MM.1S (cell line): ENCODE measurements at places on chromosomes 2 and 18.

DNA sequence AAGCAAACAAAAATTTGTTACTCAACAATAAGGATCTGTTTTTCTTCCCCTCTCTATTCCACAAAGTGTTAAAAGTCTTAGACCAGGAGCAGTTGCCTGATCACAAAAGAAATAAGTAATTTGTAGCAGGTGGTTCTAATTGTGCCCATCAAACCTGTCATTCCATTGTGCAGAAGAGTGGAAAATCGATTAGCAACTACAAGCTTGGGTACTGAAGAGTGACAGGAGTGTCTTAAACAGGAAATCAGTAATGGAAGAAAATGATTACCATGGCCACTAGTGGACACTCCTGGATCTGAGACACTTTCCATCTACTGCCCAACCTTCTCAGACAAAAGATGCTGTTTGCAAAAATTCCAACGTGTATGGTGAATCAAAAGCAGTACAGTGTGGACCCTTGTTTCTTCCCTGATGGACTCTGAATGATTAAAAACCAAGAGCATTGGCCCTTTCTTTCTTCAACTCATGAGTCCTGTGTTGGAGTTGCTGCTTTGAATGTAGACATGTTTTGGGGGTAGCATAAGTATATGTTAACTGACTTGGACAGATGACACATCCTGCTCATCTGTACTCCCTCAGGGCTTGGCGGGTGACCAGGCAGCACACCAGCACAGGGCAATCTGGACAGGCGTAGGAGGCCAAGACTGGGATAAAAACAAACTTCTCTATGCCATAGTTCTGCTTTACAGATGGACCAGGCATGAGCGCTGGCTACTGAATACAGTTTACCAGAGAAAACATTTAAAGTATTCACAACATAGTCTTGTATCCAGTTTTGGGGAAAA, 51.9 kb downstream of the PLA2R1 start:
- H3K4me1 ChIP-seq, result peaks cover 13% of the 10 kb centered on the region
- no peak overlapping the region for H3K4me3 ChIP-seq
- no peak overlapping the region for H3K27ac ChIP-seq
- DNase-seq, result no peak

GRCh38 chr2:151297882-151298281, 8.4 kb upstream of the NMI start:
- no peak overlapping the region for H3K4me3 ChIP-seq
- H3K4me1 ChIP-seq, result no peaks in the 10 kb centered on the region
- H3K27ac ChIP-seq, result no peak overlapping the region
- no peaks in the 10 kb centered on the region for H3K27me3 ChIP-seq

DNA sequence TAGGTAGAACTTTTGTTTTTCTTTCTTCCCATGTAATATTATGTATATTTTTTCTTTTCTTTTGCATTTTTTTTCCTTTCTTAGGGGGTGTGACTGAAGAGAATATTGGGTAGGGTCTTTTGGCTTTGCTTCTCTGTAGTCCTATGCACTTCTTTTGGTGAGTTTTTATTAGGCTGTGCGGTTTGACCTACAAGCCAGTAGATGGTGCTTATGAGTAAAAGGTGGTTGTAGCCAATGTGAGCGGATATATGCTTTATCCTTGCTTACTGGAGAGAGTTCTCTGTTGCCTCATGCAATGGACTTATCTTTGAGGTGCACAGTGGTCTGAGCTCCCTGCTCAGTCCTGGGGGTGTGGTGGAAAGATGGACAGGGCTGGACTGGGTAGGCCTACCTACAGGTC, 52.7 kb downstream of the DSEL start:
- no peaks in the 10 kb centered on the region for H3K36me3 ChIP-seq
- H3K27me3 ChIP-seq, result no peaks in the 10 kb centered on the region
- H3K27ac ChIP-seq, result no peak overlapping the region
- DNase-seq, result no peak

- DNase-seq, result no peak
- no peaks in the 10 kb centered on the region for H3K4me1 ChIP-seq
- no peak overlapping the region for H3K4me3 ChIP-seq
- H3K27ac ChIP-seq, result no peak overlapping the region
These were observed 161.9 kb upstream of the DAPL1 start for GRCh38 chr2:158633261-158633660.

- no peaks in the 10 kb centered on the region for H3K27me3 ChIP-seq
- H3K4me1 ChIP-seq, result no peaks in the 10 kb centered on the region
- H3K4me3 ChIP-seq, result no peak overlapping the region
- DNase-seq, result no peak
- no peak overlapping the region for H3K27ac ChIP-seq
These were observed 57.1 kb downstream of the CAVIN2 start for GRCh38 chr2:191789796-191790195.

- H3K36me3 ChIP-seq, result no peaks in the 10 kb centered on the region
- H3K4me1 ChIP-seq, result no peaks in the 10 kb centered on the region
- no peak overlapping the region for H3K4me3 ChIP-seq
These were observed 125.6 kb upstream of the CAPN13 start for GRCh38 chr2:30932870-30933269.

DNA sequence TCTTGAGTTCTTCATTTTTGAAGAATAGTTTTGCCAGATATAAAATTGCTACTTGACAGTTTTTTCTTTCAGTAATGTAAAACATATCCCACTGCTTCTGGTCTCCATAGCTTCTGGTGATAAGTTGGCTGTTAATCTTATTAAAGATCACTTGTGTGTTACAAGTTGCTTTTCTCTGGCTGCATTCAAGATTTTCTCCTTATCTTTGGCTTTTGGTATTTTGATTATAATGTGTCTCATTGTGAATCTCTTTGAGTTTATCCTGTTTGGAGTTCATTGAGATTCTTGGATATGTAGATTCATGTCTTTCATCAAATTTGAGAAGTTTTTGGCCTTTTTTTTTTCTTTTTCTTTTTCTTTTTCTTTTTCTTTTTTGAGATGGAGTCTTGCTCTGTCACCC, 20.2 kb upstream of the ADNP2 start:
- no peak overlapping the region for H3K27ac ChIP-seq
- no peaks in the 10 kb centered on the region for H3K4me1 ChIP-seq
- no peaks in the 10 kb centered on the region for H3K27me3 ChIP-seq

DNA sequence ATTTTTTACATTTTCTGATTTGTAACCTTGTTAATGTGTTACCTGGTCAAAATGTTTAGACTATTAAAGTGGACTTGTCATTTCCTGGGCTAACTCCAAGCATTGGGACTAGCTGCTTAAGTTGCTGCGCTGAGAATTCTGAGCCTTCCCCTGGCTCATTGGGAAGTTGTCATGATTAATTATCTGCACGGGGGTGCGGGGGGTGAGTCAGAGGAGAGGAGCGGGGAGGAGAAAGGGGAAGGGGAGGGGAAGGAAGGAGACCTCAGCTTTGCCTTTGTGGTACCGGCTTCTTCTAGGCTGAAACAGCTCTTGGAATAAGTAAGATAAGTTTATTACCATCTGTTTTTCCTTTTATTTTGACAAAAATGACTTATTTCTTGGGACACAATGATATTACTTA, 52.9 kb upstream of the APCDD1 start:
- no peaks in the 10 kb centered on the region for H3K27me3 ChIP-seq
- H3K4me1 ChIP-seq, result no peaks in the 10 kb centered on the region
- no peak overlapping the region for H3K27ac ChIP-seq
- no peak overlapping the region for H3K4me3 ChIP-seq
- DNase-seq, result no peak

GRCh38 chr2:180472133-180472532, 465.0 kb upstream of the CWC22 start:
- no peak for DNase-seq
- no peak overlapping the region for H3K27ac ChIP-seq
- no peak overlapping the region for H3K4me3 ChIP-seq
- H3K4me1 ChIP-seq, result no peaks in the 10 kb centered on the region
- H3K36me3 ChIP-seq, result no peaks in the 10 kb centered on the region
- H3K27me3 ChIP-seq, result no peaks in the 10 kb centered on the region

- H3K27ac ChIP-seq, result no peak overlapping the region
- no peaks in the 10 kb centered on the region for H3K27me3 ChIP-seq
- no peak for DNase-seq
- H3K36me3 ChIP-seq, result no peaks in the 10 kb centered on the region
These were observed 1219.8 kb upstream of the ZEB2 start for GRCh38 chr2:145739681-145740080.

DNA sequence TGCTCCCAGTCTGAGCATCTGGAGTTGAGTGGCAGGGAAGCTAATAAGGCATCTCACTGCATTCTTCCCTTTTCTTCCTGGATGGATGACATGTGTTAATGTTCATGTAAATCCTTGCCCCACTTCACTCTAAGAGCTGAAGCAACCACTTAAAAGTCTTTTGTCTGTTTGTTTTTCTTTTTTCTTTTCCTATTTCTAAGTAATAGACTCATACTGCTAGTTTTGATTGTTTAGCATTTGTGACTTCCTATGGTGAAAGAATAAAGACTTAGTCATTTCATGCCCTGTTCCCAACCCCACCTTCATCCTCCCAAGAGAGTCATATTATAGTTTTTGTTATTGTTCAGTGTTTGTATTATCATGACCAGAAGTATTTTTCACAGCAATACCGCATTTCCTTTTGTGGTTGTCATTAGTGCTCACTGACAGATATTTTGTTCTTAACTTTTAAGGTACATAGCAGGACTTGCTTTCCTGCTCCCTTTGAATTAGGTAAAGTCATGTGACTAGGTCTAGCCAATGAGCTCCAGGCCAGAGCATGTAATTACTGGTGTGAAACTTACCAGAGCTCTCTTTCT, 18.1 kb upstream of the SPP2 start:
- H3K27ac ChIP-seq, result no peak overlapping the region
- no peaks in the 10 kb centered on the region for H3K27me3 ChIP-seq
- no peaks in the 10 kb centered on the region for H3K36me3 ChIP-seq

DNA sequence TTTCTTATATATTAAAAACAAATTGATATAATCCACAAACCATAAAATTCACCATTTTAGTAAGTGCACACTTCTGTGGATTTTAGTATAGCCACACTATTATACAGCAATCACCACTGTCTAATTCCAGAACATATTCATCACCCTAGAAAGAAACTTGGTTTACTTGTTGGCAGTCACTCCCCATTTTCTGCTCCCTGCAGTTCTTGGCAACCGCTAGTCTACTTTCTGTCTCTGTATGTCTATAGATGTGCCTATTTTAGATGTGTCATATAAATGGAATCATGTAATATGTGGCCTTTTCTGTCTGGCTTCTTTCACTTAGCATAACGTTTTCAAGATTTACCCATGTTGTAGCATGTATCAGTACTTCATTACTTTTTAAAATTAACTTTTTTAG, 5.7 kb downstream of the CKAP2L start:
- H3K27me3 ChIP-seq, result no peaks in the 10 kb centered on the region
- H3K36me3 ChIP-seq, result peaks cover 34% of the 10 kb centered on the region
- no peak overlapping the region for H3K27ac ChIP-seq
- H3K4me1 ChIP-seq, result 0 out of 2 replicates have a peak, but pooled peaks cover 5% of the 10 kb centered on the region

- no peaks in the 10 kb centered on the region for H3K36me3 ChIP-seq
- peaks cover 40% of the 10 kb centered on the region for H3K4me1 ChIP-seq
- H3K4me3 ChIP-seq, result no peak overlapping the region
- no peak for DNase-seq
- no peak overlapping the region for H3K27ac ChIP-seq
- H3K27me3 ChIP-seq, result no peaks in the 10 kb centered on the region
These were observed 56.9 kb upstream of the PELI1 start for GRCh38 chr2:64201151-64201550.

- no peaks in the 10 kb centered on the region for H3K36me3 ChIP-seq
- H3K4me1 ChIP-seq, result no peaks in the 10 kb centered on the region
- no peak for DNase-seq
- no peak overlapping the region for H3K4me3 ChIP-seq
- H3K27ac ChIP-seq, result no peak overlapping the region
These were observed 107.4 kb downstream of the NOL4 start for GRCh38 chr18:34117319-34117718.

DNA sequence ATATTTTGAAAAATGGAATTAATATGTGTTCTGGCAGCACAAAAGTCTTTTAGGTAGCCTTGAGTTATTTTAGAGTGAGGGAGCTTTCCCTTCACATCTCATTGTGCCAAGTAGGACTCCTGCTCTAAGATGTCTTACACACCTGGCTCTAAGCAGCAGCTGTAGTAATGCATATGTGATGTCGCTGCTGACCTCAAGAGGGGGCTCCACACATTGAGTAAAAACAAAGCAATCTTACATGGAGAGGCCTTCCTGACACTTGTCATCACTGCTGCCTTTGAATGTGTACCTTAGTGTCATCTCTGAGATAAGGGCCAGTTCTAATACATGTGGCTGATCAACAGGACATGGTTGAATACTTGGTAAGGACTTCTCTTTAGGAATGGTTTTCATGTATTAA, 75.8 kb downstream of the ACTR3 start:
- peak; percentile 42 for DNase-seq
- no peaks in the 10 kb centered on the region for H3K36me3 ChIP-seq
- H3K4me3 ChIP-seq, result no peak overlapping the region
- H3K27me3 ChIP-seq, result no peaks in the 10 kb centered on the region
- H3K4me1 ChIP-seq, result no peaks in the 10 kb centered on the region

GRCh38 chr18:62458346-62458745, 64.5 kb upstream of the ZCCHC2 start:
- H3K27ac ChIP-seq, result no peak overlapping the region
- no peaks in the 10 kb centered on the region for H3K27me3 ChIP-seq
- H3K36me3 ChIP-seq, result no peaks in the 10 kb centered on the region

GRCh38 chr2:237702441-237703391, 75.3 kb downstream of the LRRFIP1 start:
- H3K36me3 ChIP-seq, result no peaks in the 10 kb centered on the region
- peak overlapping the region; percentile 94 for H3K27ac ChIP-seq
- H3K4me3 ChIP-seq, result peak overlapping the region; percentile 23
- DNase-seq, result peak; percentile 35
- peaks cover 62% of the 10 kb centered on the region for H3K4me1 ChIP-seq

GRCh38 chr18:6413579-6414117, 1.1 kb downstream of the L3MBTL4 start:
- peaks cover 11% of the 10 kb centered on the region; the same call in 1 of the 2 replicates for H3K4me1 ChIP-seq
- H3K36me3 ChIP-seq, result 0 out of 2 replicates have a peak, but pooled peaks cover 2% of the 10 kb centered on the region
- H3K27ac ChIP-seq, result peak overlapping the region; percentile 54; the same call in 1 of the 2 replicates
- DNase-seq, result no peak
- H3K27me3 ChIP-seq, result no peaks in the 10 kb centered on the region

- H3K4me1 ChIP-seq, result 0 out of 2 replicates have a peak, but pooled peaks cover 4% of the 10 kb centered on the region
- peak; percentile 6 for DNase-seq
- H3K27ac ChIP-seq, result peak overlapping the region; percentile 17; the same call in 1 of the 2 replicates
- H3K36me3 ChIP-seq, result no peaks in the 10 kb centered on the region
- no peak overlapping the region for H3K4me3 ChIP-seq
- no peaks in the 10 kb centered on the region for H3K27me3 ChIP-seq
These were observed 118.0 kb downstream of the PLB1 start for GRCh38 chr2:28613633-28614501.

GRCh38 chr2:236246711-236247246, 17.4 kb downstream of the ASB18 start:
- no peaks in the 10 kb centered on the region for H3K27me3 ChIP-seq
- no peak for DNase-seq
- H3K4me3 ChIP-seq, result no peak overlapping the region
- no peaks in the 10 kb centered on the region for H3K36me3 ChIP-seq
- H3K27ac ChIP-seq, result no peak overlapping the region
